Renal cortical epithelial cell (primary cell): ENCODE measurements at places on chromosomes 13 and 19.

DNA sequence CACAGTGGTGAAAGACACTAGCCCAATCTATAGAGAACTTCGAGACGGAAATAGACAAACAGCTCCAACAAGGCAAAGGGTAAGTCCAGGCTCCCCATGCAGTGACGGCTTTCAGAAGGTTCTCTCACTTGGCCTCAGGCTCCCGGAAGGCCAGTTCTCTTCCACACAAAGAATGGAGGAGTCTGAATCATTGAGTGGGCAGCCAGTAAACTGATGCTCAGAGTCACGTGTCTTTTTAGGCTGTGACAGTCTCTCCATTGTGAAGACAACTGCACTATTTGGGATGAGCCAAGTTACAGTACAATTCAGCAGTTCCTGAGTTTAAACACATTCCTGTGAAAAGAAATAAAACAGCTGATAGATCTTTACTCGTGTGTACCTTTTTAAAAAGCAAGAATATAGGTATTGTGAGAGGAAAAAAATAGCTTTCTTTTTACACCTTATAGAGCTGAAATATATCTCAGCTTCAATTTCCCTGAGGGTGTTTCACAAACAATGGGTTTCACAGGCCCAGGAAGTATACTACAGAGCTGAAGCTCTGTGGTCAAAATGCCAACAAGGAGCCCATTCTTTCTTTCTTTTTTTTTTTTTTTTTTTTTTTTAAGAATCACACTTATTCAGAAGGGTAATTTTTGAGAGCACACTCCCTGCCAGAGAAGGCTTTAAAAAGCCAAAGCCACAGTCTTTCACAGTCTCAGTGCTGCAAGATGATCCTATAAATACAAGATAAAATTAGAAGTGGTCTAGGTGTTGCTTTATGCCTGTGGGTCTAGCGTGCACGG, 135.1 kb downstream of the FREM2 start:
- DNase-seq: peak; percentile 37

DNA sequence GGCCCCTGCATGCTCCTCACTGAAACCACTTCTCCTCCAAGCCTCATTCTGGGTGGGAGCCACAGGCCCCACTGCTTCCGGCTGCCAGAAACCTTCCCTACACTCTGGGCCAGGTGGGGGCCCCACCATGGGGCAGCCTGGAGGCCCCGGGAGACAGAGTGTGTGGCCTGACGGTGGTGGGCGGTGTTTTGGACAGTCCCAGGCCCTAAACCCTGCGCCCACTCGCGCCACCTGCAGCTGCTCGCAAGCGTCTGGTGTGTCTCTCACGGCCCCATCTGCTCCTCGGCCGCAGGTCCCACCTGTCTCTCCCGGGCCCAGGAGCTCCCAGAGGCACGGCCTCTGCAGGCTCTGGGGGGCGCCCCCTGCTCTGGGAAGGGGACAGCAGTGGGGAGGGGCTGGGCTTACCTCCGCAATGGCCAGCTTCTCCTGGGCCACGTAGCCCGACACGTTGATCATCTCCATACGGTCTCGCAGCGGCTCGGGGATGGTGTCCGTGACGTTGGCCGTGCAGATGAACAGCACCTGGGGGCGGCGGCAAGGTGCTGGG, 5.6 kb downstream of the RPL36 start:
- no peak for DNase-seq

DNA sequence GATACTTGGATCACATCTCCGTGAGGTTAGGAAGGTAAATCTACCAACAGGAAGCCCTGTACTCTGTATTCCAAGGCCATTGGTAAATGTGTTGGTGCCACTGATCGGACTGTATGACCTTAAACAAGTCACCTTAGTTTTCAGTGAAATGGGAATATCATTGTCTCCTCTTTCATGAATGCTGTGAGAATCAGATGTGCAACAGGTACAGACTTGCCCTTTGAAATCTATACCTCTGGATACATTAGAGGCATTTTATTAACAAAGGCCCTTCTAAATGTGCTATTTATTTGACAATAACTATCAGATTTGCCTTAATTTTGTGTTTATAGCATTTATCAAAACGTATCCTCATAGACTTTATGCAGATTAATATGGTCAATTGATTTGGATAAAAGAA, 11.0 kb downstream of the NHLRC3 start:
- DNase-seq: no peak

DNA sequence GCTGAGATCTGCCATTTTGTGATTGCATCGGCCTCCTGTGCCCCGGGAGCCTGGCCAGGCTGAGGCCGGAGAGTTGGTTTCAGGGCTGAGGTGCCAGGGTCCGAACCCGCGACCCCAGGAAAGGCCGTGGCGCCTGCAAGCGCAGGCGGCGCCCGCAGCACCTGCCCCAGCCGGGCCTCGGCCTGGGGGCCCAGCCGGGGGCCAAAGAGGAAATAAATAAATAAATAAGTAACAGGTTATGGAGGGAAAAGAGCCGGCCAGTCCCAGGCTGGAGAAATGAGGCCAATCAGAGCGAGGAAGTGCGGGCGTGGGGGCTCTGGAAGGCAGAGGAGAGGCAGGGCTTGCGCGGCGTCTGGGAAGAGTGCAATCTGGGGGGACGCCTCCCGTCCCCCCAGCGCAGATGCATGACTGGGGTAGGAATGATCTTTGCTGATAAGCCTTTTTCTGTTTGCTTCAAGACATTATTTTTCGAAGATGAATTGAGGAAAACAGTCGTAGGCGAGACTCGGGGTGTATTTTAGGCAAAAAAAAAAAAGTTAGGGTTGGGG, 145.6 kb upstream of the ZNF536 start:
- DNase-seq: no peak

DNA sequence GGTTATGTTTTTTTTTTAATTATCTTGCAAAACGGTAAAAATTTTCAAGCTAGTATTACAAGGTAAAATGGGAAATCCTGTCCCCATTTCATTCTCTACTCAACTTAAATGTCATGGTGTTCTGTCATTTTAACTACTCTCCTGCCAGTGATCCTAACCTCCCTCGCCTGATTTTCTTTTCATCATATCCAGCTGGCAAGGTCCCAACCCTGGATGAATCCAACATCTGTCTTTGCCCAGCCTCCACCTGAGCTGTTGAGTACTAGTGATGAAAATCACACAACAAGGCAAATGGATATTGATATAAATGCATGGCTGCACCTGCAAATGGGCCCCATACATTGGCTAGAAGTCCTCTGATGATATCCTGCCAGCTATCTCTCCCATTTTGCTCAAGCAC, 6.9 kb upstream of the CDK8 start:
- DNase-seq: no peak

DNA sequence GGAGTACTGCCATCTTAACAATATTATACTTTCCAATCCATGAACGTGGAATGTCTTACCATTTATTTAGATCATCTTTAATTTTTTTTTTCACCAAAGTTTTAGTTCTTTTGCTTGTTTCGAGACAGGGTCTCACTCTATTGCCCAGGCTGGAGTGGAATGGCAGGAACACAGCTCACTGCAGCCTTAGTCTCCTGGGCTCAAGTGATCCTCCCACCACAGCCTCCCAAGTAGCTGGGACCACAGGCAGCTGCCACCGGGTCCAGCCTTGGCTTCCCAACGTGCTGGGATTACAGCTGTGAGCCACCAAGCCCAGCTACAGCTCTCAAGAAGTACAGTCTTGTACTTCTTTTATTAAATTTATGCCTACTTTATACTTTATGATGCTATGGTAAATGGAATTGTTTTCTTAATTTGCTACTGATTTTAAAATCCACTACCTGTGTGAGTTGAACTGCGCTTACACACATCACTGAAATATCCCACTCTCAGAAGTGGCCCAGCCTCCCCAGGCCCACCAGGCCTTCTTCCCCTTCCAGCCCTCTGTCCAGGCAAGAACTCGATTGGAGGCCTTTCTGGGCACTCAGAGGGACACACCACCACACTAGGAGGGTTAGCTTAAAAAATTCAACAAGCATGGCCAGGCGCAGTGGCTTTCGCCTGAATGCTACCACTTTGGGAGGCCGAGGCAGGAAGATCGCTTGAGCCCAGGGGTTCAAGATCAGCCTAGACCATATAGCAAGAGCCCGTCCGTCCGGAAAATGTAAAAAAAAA, 1.0 kb upstream of the PGLS start:
- DNase-seq: no peak

- DNase-seq: no peak
Observed at GRCh38 chr19:35229601-35230000, 1.1 kb upstream of the FAM187B start.

GRCh38 chr19:18700501-18701249, 17.2 kb downstream of the CRTC1 start:
- DNase-seq: peak; percentile 44

- no peak for DNase-seq
Observed at GRCh38 chr13:113327391-113327765, 30.3 kb downstream of the LAMP1 start.

DNA sequence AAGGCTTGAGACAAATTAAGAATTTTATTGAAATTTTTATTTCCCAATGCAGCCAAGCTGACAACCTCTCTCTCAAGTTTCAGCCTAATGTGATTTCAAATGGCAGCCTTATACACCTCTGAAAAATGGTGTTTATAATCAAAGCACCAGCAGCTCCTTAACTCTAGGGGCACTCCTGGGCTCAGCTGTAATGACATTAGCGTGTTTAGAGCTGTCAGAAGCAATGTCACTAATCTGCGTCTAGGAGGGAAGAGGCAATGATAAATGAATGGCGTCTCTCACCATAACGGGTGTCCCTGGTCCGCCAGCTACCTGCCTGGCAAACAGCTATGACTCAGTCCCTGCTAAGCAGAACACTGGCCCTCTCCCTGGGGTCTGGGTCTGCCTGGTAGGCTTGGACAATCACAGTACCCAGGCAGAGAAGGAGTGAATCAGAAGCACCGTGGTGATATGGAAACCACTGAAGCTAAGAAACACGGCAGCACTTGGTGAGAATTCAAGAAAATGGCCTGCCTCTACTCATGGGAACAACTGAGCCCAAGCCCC, 131.8 kb upstream of the VSTM2B start:
- no peak for DNase-seq
